ENCODE measurements at places on chromosomes 4 and X.

- peak; percentile 32 for DNase-seq
Measured at GRCh38 chr4:144174401-144175067, 34.0 kb upstream of the GYPA start.

- no peak for DNase-seq
Measured at GRCh38 chrX:20530406-20530921, 263.8 kb upstream of the RPS6KA3 start.

- no peak for DNase-seq
Measured at GRCh38 chr4:24751926-24752539, 43.3 kb upstream of the SOD3 start.

DNA sequence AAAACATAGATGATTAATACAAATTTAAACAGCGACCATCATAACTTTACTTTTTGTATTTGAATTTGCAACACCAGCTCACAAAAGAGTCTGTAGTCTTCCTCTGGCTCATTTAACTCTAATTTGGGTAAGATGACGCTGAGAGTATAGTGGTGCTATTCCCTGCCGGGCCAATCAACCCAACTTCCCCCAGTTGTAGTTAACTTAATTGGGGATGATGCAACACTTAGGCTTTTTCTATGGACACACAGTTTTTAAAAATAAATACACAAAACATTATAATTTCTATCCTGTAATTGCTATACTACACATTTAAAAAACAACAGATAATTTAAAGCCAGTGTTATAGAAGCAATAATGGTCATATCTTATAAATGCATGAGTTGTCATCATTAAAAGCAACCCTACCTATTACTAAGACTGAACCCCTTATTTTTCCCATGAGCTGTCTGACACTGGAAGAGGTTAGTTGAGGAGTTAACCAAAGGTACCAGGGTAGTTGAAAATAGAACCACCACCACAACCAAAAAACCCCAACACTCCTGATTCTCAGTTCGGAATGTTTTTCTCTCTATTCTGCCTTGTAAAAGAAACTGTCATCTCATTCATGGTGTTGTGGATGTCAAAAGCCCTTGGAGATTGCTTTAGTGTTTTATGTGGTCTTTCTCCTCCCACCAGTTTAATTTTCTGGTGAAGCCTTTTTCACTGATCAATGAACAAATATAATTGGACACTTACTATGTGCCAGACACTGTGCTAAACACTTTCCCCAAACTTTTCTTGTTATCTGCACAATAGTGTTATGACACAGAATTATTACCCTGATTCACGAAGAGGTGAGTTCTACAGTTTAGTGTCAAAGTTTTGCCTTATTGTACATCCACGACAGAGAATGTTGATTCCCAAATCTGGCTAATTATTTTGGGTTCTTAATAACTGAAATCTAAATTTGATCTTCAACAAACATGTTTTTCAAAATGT is 61.5 kb upstream of the RAPGEF2 start:
- no peak for DNase-seq

DNA sequence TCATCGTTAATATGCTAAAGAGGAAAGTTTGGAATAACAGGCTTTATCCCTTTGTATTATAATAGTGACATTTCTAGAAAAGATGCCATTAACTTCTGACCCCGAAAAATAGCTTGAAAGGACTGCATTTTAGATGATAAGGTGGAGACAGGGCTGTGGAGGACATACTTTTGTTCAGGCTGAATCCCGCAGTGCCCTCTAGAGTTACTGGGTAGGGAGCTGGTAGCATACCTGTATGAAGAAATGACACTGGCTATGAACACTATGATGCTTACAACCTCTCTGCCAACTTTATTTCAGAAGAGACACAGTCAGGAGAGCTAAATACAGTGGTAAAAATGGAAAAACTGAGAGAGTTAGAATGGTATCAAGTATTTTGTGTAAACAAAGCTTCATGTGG is 8.1 kb downstream of the IL1RAPL1 start:
- DNase-seq: no peak

- no peak for DNase-seq
Measured at GRCh38 chr4:177547985-177548384, 105.7 kb upstream of the AGA start.

All from foreskin keratinocyte (primary cell).